Activated CD4-positive, CD25-positive, alpha-beta regulatory T cell treated with anti-CD3 and anti-CD28 coated beads, Interleukin-2, amount 50 U/mL, for 24 hours (primary cell): ENCODE measurements at places on chromosomes 7 and 10.

DNA sequence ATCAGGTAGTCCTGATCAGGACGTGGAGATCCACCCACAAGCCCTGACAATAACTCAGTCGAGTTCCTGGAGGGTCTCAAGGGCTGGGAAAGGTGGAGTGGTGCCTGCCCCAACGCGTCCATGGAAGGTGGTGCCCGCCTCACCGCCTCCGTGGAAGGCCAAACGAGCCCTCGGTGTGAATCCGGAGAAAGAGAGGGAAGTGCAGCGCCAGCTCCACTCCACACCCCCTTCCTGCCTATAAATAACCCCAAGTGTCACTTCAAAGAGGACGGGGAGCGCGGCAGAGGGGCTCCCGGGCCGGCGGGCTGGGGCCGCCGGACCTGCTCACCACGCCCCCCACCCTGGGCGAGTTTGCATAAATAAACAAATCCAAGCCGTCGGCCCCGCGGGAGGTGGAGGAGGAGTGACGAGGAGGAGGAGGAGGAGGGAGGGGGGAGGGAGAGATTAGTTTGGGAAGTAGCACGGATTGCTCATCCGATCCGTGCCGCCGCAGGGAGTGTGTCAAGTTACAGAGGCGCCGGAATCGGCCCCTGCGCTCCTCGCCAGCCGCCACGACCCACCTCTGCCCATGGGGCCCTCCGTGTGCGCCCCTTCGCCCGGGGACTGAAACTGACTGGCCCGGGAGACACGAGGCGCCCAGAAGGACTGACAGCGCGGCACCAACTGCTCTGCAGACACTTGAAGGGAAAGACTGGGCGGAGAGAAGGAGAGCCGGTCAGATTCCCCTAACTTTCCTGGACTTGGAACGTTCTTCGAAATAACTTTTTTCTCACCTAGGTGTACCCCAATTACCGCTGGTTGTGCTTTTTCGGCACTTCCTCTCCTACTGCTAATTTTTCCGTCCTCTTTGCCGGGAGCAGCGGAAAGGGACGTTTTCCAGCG, at the start of gene COL13A1:
Gene COL13A1, plus strand, starts transcription at position 473 of the 882 bp plus-strand sequence. CDS start 518 bp downstream, outside the sequence.
- ATAC-seq, result no peak

DNA sequence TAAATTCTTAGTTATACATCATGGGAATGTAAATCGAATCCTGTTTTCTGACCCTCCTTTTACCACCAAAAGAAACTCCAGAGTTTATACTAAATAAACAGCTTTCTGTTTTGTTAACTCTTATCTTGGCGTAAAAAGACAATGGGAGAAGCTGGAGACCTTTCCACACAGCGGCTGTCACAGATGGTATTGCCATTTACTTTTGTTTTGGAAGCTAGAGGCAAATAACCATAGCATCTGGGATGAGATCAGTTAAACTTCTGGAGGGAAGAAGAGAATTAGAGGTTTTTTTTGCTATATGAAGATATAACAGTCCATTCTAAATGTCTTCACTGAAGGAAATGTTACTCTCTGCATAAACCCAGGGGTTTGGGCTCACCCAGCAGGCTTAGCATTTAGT, 258.9 kb downstream of the REEP3 start:
- no peak for ATAC-seq

GRCh38 chr7:32579776-32580175, 84.5 kb downstream of the AVL9 start:
- no peak for ATAC-seq

DNA sequence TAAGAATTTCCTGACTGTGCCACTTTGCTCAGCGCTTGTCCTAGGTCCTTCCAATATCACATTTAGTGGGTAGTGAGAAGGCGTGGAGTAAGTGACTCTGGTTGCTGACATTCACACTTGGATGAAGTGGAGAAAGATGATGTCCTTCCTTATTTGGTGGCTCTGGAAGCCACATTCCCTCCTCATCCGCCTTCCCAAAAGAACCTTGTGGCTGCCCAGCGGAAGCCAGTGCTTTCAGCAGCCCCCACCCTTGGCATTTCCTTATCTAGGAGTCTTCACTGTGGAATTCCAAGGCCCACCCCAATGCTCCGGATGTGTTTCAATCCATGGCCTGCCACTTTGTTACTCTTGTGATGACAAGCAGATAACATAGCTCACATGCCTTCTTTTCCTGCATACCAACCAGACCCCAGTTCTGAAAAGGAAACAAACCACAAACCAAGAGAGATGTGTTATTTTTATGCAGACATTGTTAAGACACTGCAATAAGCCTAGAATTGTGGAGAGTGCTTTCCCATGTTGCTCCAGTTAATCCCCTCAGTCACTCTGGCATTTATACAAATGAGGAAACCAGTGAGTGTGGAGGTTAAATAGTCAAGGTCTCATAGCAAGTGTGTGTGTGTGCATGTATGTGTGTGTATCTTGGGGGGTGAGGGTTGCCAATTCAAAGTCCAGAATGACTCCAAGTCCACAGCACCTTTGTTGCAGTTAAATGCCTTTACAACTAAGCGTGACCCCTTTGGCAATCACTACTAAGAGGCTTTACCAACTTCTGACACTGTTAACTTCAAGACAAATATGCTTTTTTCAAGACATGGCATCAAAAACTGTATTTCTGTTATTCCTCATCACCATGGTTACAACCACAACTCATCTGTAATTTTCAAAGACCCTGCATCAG, 10.3 kb upstream of the ANKRD1 start:
- no peak for ATAC-seq

- ATAC-seq, result no peak
Observed at GRCh38 chr7:30612658-30613265, 18.1 kb downstream of the GARS1 start.

DNA sequence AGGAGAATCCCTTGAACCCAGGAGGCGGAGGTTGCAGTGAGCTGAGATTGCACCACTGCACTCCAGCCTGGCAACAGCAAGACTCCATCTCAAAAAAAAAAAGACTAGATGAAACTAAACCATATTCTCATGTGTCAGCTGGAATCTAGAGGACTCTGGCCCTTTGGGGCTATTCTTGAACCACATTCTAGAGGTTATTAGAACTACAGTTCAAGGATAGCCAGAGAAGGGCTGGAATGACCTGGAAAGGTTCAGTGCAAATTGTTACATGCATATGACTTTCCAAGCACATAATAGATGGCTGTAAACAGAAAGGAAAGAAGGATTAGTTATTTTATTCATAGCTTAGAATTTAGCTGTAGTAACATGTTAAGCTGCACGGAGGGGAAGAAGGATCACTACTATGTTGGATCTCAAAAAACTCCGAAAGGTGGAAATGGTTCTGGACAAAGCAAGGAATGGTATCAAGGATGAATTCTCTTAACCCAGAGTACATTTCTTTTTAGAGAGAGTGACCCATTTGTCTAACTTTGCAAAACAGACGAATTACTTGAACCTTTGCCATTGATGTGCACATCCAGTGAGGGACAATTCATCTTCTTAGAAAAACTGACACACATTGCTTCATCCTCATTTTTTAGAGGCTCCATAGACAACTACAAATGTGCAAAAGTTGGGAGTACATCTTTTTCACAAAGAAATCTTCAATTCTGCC, 124.0 kb upstream of the SAMD8 start:
- ATAC-seq, result no peak
